Neural progenitor cell (in vitro differentiated cells): ENCODE measurements at places on chromosomes 1 and 21. TPM values are rescaled to one million over a fixed set of nuclear protein-coding genes. Genes with fewer than 3 reads are reported as not detected.

DNA sequence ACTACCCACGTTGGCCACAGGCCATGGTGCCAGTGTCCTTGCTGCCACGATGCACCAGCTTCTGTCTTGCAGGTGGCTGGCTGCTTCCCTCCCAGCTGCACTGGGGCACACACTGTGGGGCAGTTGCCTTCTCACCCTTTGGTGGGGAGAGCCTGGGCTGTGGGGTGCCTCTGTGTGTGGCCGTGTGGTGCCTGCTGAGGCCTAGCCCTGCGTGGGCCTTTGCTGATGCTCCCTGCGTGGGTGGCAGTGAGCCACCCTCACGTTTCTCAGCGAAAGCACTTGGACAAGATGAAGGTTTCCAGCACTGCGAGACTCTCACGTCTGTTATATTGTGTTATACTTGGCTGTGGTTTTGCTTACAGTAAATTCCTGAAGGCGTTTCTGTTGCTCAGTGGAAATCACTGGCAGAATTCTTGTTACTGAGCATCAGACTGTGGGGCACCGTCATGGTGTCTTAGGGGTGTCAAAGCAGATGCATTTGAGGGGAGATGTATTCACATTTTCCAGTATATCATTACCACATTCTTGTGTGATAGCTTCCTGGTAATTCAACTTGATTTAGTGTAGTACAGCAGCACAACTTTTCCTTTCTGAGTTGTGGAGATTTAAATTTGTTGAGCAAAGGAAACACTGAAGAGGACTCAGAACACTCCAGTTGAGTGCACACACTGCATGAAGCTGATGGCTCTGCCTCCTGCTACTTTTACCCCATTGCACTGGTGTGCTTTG, 124.7 kb downstream of the PCBP3 start:
- no peak overlapping the region for H3K27ac ChIP-seq
- no peaks in the 10 kb centered on the region for H3K36me3 ChIP-seq
- H3K27me3 ChIP-seq: no peaks in the 10 kb centered on the region
- DNase-seq: no peak
- H3K4me1 ChIP-seq: no peaks in the 10 kb centered on the region

- H3K36me3 ChIP-seq: peaks cover 4% of the 10 kb centered on the region
- H3K4me1 ChIP-seq: no peaks in the 10 kb centered on the region
- H3K27me3 ChIP-seq: no peaks in the 10 kb centered on the region
- H3K4me3 ChIP-seq: no peak overlapping the region
- no peak for DNase-seq
Measured at GRCh38 chr1:153277852-153278251, 18.4 kb downstream of the LORICRIN start.

DNA sequence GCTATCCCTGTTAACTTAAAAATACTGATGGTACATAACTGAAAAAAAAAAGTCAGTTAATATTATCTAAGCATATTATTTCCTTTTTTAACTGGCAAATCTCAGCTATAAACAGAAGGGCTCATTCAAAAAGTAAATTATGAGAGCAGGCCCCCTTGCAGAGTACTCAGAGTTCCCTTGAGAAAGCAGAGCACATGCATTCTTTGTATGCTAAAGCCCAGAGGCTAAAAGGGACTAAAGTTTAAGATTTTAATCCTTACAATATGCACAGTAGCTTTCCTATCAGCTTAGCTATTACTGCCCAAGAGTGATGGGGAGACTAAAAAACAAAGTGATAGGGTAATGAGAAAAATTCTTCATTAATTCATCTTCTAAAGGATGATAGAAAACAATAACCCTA, 18.5 kb downstream of the SLC16A1 start:
- peak overlapping the region; percentile 60 for H3K27ac ChIP-seq
- H3K4me3 ChIP-seq: no peak overlapping the region
- H3K27me3 ChIP-seq: no peaks in the 10 kb centered on the region
- DNase-seq: peak; percentile 44

The SMG7 gene
- 33.4 and 33.5 TPM in 2 replicates for total RNA-seq

DNA sequence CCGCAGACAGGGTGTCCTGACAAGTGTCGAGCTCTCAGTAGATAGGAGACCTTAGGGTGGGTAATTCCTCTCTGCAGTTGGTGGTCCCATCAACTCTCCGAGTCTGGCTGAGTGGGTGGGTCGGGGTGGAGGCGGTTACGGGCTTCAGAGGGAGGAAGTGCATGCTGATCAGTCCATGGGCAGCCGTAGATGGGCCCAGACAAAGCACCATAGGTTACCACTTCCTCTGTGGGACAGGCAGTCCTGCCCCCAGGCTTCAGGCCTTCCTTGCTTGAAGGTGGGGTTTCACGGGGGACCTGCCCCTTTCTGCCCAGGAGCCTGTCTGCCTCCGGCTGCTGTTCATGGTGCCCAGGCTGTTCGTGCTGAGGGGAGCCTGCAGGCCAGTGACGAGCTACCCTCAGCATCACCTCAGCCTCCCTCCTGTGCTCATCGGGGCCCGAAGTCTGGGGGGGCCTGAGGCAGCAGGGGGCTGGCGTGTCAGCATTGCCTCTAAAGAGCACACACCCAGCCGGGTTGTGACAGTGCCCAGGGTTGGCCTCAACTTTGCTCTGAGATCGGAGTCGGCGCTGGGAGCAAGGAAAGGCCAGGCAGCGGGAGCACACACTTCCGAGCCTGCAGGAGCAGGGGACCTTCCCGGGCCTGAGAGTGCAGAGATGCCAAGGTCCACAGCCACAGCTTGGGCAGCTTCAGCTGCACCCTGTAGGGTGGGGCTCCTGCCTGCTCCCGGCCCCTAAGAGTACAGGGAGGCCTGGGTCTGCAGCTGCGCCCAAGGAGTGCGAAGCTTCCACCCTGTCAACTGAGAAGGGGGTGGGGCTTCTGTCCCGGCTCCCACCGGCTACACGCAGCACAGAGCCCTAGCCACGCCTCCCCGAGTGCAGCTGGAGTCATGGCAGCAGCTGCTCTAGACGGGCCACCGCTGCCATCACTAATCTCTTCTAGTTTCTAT, 225.4 kb upstream of the NRIP1 start:
- H3K27ac ChIP-seq: no peak overlapping the region
- no peaks in the 10 kb centered on the region for H3K27me3 ChIP-seq
- peak; percentile 87 for DNase-seq
- H3K36me3 ChIP-seq: no peaks in the 10 kb centered on the region
- H3K4me3 ChIP-seq: no peak overlapping the region

DNA sequence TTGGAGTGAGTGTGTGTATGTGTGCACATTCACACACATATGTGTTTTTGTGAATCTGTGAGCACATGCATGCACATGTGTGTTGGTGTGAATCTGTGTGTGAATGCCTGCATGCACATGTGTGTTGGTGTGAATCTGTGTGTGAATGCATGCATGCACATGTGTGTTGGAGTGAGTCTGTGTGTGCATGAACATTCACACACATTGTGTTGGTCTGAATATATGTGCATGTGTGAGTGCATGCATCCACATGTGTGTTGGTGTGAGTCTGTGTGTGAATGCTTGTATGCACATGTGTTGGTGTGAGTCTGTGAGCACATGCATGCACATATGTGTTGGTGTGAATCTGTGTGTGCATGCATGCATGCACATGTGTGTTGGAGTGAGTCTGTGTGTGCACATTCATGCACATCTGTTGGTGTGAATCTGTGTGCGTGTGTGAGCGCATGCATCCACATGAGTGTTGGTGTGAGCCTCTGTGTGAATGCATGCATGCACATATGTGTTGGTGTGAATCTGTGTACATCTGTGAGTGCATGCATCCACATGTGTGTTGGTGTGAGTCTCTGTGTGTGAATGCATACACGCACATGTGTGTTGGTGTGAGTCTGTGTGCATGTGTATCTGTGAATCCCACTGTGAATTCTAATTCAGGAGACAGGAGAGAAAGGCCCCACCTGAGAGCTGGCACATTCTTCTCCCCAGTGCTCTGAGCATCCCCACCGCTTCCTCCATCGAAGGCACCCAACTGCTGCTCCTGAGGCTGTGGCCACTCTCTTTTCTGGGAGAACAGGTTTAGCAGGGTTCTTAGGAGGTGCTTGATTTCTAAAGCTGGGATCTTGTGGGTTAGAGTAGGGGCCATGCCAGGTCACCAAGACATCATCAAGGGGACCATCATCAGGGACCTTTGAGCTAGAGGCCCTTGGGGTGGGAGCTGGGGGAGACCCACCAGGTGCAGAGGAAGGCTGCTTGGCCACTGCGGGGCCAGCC, 117.5 kb upstream of the ARHGEF16 start:
- no peaks in the 10 kb centered on the region for H3K36me3 ChIP-seq
- peaks cover 5% of the 10 kb centered on the region for H3K4me1 ChIP-seq
- no peak for DNase-seq
- H3K27ac ChIP-seq: no peak overlapping the region
